ENCODE measurements at places on chromosomes 1 and 21.

- no peak for DNase-seq
Measured at GRCh38 chr1:56933606-56934005, 32.2 kb downstream of the C8B start.

GRCh38 chr1:50829014-50829958, 130.8 kb downstream of the FAF1 start:
- DNase-seq = no peak

GRCh38 chr1:207355060-207355459, 33.6 kb downstream of the CD55 start:
- no peak for DNase-seq

GRCh38 chr1:98651116-98651632, 10.3 kb upstream of the SNX7 start:
- no peak for DNase-seq

- DNase-seq = no peak
Measured at GRCh38 chr1:66231217-66231616, 302.7 kb upstream of the SGIP1 start.

GRCh38 chr1:222124602-222125001, 382.7 kb upstream of the DUSP10 start:
- no peak for DNase-seq

GRCh38 chr1:173925306-173926242, 8.4 kb upstream of the SERPINC1 start:
- no peak for DNase-seq

- no peak for DNase-seq
Measured at GRCh38 chr1:42055061-42055460, 98.1 kb upstream of the GUCA2B start.

DNA sequence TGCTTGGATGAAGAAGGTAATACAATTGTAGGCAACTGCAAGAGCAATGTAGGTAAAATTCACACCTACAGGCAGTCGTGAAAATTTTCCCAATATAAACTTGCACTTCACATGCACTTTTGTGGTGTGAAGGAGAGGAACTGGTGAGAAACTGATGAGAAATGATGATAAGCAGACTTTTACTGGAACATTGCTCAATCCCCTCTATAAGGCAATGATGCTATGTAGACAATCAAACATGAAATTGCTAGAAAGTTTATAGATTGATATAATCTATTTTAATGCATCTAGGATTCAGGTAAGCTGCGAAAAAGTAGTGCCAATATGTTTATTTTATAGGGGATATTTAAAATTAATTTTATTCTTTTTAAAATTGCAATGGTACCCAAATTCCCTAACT, 802.2 kb downstream of the KCNT2 start:
- no peak for DNase-seq

DNA sequence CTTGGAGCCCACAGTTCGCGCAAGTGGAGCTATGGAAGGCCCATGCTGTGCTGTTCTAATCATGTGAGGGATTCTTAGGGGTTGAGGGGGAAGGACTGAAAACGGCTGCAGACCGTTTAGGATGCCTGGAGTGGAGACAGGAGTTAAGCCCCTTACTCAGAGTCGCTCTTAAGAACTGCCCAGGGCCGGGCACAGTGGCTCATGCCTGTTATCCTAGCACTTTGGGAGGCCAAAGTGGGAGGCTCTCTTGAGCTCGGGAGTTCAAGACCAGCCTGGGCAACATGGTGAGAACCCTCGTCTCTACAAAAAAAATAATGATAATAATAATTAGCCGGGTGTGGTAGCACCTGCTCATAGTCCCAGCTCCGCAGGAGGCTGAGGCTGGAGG, 1.1 kb downstream of the ZNF672 start:
- DNase-seq = no peak

DNA sequence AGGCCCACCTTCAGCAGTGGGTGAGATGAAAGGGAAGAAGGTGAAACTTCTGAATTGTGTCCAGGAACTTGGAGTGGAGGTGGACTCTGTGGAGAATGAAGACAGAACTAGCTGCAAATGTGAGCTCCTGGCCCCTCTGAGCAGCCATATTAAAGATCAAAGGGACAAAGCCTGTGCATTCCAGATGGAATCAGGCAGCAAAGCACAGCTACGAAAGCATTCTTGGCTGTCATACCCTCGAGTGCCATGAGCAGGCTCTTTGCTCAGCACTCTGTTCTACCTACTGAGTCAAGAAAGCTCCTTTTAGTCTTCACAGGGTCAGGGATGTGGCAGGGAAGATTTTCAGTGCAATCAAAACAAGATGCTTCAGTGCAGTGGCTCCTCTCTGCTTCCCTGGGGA, 86.3 kb upstream of the TSPAN2 start:
- DNase-seq = no peak

DNA sequence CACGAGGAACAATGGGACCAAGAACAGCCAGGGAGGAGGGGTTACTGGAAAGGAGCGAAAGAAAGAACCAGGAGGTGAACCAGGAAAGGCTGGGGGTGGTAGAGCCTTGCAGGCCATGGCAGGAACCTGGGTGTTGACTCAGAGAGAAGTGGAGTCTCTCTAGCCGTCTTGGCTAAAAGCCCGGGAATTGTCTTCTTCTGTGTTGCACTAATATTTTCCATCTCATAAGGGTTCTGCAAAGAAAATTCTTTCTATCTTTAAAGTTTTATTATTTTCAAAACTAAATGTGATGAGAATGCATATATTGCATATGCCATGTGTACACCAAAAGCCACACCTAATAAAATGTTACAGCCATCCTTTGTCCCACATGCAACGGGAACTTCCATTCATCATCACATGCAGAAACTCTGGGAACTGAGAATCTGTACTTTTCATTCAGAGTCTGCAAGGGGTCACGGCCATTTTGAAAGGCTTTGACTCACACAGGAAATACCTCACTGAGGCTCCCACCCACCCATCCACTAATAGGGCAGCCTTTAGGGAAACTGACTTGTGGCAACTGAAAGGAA, 38.0 kb downstream of the ERG start:
- DNase-seq = no peak

- DNase-seq = no peak
Measured at GRCh38 chr1:38005195-38006007, at the start of gene FHL3. Gene FHL3, minus strand, starts transcription at chr1:38005514. Its CDS starts 6,102 bp downstream, at chr1:37999412.
